Foreskin keratinocyte (primary cell): ENCODE measurements at places on chromosomes 3 and 15.

DNA sequence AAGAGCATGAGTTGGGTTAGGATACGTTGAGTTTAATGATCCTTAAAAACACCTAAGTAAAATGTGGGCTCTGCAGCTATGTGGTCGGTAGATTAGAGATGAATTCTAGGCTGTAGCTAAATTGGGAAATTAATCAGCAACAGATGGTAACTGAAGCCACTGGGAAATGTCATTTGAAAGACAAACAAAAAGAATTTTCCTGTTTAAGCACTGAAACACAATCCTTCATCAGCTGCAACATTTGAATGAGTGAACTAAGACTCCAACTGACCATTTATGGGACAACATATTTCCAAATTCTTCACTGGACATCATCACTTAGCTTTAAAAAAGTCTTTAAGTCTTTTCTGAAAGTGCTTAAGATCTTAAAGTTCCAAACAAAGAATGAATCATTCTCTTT is 226.9 kb downstream of the ZNF385D start:
- DNase-seq, result no peak

DNA sequence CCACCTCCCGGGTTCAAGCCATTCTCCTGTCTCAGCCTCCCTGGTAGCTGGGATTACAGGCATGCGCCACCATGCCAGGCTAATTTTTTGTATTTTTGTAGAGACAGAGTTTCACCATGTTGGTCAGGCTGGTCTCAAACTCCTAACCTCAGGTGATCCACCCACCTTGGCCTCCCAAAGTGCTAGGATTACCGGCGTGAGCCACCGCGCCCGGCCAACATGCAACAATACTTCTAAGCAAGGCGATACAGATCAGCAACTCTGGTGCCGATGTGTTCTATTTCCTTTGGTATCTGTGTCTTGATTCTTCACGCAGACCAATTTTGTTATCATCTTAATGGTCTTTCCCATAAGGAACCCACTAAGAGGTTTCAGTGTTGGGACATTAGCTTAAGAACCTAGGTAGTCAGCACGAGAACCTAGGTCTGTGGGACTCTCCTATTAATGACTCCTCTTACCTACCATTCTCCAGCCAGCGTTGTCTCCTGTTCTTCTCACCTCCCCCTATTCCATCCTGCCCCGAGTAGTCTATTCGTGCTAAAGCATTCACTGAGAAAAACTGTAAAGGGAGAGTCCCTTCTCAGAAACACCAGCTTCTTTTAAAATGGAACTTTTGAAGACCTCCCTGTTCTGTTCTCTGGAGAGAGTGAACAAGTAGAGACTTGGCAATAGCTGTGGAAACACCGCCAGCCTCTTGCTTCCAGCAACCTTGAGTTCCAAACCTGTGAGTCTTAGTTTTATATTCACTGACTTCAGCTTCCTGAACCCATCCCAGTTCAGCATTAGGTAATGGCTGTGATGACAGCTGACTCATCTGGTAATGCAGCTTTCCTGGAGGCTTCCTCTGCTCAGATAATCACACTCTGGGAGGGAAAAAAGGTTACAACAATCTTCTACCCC is 61.2 kb downstream of the TSC22D2 start:
- peak; percentile 98 for DNase-seq

DNA sequence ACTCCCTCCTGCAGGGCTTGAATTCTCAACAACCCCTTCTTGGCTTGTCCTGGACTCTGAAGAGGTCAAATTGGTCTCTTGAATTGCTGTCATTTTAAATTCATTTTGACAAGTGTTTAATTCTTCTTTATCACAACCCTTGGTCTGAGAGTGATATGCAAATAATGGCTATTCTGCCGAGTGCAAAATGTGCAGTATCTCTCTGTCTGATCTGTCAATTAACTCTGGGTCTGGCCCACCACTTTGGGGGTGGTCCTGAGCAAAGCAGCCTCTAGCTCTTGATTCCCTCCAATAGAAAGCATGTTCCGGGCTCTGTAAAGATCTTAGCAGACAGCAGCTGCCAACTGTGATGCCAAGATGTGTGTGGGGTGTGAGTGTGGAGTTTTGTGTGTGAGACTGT is 2.2 kb upstream of the IGDCC3 start:
- DNase-seq, result no peak

DNA sequence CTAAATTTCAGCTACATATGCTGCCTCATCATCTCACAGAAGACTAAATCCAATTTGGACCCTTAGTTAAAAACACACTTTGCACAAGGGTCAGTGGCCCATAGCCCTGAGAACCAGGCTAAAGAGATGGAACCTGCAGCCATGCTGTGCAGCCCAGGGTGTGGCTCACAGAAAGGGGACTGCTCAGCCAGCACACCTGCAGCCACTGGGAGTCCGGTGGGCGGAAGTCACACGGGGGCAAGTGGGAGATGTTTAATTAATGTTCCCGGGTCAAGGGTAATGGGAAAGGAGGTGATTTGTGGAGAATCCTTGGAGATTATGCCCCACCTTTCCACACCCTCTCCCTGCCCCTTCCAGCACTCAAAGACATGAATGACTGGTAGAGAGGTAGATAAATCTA is 467.4 kb downstream of the EPHB1 start:
- no peak for DNase-seq

- no peak for DNase-seq
Measured at GRCh38 chr15:69305933-69306568, 7.3 kb downstream of the PAQR5 start.

DNA sequence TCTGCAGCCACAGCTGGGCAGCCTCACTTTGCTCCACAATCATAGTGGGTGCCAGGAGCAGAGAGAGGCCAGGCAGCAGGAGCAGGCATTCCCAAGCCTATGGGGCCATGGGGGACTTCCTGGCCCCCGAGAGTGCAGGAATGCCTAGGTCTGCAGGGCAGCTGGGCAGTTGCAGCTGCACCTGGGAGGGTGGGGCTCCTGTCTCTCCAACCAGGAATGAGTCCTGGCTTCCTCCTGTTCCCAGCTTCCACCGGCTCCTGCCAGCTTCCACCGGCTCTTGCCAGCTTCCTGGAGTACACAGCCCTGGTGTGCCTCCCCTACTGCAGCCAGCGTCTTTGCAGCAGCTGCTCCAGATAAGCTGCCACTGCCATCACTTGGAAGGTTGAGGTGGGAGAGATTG is 86.3 kb upstream of the CDV3 start:
- no peak for DNase-seq

DNA sequence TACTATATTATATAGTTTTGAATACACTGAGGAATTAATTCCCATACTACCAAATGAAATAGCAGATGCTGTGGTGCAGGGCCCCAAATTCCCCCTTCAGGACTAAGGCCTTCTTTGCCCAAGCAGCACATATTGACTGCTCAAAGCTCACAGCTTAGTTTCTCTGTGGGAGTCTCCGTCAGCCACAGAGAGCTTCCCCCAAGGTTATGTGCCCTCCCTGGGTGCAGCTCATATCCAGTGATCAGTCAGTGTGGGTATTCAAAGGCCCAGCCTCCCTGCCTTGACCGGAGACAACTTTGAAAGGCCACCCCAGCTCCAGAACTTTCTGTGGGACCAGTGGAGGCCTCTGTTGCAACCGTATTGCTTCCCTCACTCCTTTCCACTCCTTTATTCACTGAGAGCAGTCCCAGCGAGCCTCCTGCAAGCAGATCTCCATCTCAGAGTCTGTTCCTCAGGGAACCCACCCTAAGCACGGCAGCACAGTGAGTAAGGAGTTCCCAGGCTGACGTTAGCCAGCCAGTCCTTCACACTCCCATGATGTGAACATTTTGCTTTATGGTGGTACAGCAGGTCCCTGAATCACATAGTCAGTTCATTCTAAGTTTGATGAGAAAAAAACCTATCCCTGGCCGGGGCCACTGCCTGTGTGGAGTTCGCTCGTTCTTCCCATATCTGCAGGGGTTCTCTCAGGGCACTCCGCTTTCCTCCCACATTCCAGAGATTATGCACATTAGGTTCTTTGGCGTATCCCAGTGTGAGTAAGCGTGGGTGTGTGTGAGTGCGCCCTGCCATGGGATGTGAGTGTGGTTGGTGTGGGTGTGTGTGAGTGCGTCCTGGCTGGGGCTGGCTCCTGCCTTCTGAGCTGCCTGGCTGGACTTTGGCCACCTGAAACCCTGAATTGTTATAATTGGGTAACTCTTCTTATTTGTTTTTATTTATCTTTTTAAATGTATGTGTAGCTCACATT is 64.4 kb upstream of the PPARG start:
- DNase-seq, result no peak

- no peak for DNase-seq
Measured at GRCh38 chr3:182618085-182618732, 175.1 kb upstream of the ATP11B start.

- DNase-seq, result peak; percentile 86
Measured at GRCh38 chr15:33098094-33099058, 96.1 kb downstream of the FMN1 start.

- DNase-seq, result no peak
Measured at GRCh38 chr15:66876421-66876730, 174.3 kb downstream of the SMAD6 start.

DNA sequence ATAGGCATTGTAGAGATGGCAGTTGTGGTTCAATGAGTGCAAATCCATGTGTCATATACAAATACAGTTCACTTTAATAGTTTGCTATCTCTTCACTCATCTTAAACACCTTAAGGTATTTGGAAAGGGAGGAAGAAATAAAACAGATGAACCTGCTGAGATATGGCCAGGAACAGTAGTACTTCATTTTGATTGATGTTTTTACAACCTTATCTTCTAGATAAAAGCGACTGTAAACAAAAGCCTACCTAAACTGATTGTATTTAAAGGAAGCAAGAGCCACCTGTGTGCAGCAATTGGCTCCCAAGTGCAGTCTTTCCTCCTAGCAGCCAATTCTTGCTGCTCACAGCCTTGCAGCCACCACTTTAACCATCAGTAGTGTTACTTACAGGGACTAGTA is 217.7 kb downstream of the CDIN1 start:
- DNase-seq, result no peak

DNA sequence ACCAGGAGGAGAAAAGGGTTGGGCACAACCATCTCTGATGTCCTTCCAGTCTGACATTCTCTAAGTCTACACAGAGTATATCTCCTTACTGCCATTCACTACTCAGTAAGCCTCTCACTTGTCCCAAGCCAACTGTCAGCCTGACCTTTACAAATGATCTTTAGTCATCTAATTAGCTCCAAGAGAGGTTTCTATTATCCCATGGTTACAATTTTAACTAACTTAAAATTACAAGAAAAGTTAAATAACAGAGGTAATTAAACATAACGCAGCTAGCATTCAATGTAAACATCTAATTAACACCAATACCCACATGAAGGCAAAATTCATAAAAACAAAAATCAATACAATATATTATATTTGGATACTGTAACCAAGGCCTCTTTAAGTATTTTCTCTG is 126.9 kb downstream of the LSAMP start:
- DNase-seq, result no peak

GRCh38 chr15:101310508-101310907 is 15.5 kb upstream of the SNRPA1 start:
- no peak for DNase-seq

- DNase-seq, result no peak
Measured at GRCh38 chr3:146554151-146554760, 9.8 kb upstream of the PLSCR1 start.

DNA sequence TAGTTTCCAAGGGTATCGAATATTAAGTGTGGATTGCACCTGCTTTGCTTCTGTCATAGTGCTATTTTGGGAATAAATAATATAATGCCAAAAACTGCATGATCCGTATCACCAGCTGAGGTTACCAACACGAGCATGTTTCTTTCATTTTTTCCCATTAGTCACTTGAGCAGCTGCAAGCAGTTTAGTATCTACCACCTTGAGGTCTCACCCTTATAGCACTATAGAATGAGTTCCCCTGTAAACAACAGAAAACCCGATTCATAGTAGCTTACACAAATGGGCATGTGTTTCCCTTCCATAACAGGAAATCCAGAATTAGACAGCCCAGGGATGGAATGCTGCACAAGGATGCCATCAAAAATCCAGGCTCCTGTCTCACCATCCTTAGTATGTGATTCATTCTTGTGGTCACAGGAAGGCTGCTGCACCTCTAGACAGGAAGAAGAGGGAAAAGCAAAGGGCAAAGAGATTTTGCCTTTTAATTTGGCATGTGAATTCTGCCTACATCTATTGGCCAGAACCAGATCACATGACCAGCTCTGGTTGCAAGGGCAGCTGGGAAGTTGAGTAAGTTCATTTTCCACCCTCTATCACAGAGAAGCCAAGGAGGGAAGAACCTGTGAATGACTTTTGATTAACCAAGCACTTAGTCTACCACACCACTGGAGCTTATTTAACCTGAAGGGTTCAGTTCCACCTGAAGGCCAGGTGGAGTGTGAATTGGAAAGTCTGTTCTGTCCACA is 91.3 kb upstream of the SLC25A36 start:
- peak; percentile 93 for DNase-seq

GRCh38 chr3:24483873-24484272 is 10.8 kb downstream of the THRB start:
- DNase-seq, result no peak

GRCh38 chr15:31782016-31782783 is 248.1 kb upstream of the CHRNA7 start:
- DNase-seq, result no peak

GRCh38 chr3:113174801-113175485 is 36.4 kb upstream of the BOC start:
- DNase-seq, result no peak

DNA sequence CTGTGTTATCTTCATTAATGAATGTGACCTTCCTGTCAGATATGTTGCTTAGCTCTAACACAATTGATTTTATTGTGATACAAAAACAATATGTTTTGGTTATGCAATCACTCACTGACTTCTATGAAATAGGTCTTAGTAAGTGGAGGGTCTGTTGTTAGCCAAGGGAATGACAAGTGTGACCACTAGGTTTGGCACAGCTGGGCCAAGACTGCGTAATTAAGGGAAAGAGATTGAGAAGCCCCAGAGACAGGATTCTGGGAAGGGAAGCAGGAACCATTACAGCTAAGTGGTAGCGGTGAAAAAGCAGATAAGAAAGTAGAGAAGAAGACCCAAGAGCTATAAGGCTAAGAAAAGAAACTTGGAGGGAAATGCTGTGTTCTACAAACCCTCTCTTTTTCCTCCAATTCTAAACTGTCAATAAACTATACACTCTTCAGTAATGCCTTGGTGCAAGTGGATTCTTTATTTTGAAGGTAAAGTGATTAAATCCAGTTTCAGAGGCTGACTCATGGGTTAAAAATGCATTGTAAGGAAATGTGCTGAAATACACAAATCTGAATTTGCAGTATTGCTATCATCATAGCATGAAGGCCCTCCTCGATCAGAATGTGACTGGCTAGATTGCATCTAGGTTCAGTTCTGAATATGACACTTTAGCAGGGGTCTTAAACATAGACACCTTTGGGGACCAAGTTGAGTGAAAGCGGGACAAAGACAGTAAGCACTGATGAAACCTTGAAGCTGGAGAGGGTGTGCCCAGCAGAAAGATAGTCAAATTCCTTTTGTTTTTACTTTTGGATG is 26.1 kb downstream of the KCNMB2 start:
- DNase-seq, result no peak
